NCI-H510A treated with DMSO at 0.1 percent for 48 hours (cell line): ENCODE measurements at places on chromosomes 7 and 10.

DNA sequence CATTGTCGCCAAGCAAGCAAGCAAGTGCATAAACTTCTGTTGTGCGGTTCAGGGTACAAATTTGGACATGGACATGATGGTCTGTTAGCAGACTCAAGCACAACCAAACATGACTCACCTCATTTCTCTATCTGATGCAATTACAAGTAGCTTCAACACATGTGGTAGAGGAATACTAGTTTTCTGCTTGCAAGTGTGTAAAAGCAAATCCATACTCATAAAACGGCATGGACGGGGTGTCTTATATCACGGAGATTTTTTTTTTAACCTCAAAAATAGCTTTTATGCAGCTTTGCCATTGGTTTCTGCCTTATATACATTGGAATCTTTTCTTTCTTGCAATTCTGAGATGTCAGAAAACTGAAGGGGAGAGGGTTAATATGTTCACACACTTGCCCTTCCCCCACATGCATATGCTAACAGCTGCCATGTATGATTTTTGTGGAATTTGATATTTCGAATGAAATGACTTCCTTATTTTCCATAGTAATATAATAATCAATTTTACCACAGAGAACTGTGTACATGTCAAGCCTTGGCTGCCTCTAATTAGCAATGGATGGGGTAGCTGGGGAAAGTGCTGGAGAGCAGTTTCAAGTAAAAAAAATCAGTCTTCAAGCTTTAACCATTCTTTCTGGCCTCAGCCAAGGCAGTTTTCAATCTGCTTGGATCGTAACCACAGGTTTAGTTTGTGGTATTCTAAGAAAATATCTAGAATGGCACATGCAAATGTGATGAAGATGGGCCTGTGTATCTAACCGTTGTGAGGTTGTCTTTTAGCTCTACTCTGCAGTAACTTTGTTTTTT is 106.0 kb upstream of the PDCD4 start:
- DNase-seq, result peak; percentile 68

GRCh38 chr10:126479280-126479895 is 91.1 kb upstream of the ADAM12 start:
- no peak for DNase-seq

- no peak for DNase-seq
Measured at GRCh38 chr7:97503367-97504094, 228.4 kb upstream of the TAC1 start.

DNA sequence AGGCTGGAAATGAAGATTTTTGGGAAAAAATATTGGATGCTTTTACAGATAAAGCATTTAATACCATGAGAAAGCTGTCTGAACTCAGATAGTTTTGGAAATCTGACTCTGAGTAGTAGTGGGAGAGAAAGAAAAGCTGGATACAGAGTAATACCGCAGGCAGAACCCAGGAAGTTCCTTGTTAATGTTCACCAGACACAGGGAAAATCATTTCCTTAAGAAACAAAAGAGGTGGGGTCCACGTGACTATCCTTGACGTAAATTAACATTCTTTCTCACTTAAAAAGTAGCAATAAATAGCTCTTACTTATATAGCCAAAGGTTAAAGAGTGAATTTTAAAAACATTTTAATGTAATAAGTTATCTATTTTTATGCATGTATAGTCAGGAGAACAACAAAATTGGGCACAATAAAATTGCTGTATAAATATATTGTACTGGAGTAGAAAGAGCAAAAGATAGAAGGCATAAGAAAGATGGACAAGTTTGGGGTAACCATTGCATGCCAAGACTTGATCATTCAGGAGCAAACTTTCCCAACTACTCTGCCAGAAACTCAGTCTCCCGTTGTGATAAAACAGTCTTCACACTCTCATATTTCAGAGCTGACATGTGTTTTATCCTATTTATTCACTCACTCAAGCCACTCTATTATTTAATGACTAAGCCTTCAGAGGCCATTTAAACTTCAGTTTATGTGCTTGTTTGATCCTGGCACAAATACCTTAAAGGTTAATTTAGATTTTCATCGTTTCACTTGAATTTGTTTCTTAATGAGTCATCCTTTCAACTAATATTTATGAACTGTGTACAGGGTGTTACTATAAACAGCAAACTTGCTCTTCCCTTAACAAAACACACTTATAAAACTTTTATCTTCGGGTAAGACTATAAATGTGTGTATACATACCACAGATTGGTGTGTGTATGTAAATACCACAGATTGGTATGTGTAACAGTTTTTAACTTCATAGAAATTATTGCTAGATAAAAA is 143.1 kb downstream of the GNAI1 start:
- DNase-seq, result no peak

DNA sequence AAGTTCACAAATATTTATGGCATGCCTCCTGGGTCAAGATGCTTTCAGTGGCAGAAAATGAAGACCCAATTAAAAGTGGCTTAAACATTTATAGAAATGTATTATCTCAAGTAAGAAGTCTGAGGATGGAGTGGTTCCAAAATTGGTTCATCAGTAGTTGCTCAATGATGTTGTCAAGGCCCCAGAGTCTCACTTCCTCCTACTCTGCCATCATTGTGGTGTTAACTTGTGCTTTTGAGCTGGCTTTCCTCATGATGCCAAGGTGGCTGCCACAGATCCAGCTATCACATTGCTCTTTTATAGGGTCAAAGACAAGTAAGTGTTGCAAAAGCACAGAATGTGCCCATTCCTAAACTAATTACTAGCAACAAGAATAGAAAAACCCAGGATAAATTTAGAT is 404.6 kb upstream of the NRP1 start:
- no peak for DNase-seq

DNA sequence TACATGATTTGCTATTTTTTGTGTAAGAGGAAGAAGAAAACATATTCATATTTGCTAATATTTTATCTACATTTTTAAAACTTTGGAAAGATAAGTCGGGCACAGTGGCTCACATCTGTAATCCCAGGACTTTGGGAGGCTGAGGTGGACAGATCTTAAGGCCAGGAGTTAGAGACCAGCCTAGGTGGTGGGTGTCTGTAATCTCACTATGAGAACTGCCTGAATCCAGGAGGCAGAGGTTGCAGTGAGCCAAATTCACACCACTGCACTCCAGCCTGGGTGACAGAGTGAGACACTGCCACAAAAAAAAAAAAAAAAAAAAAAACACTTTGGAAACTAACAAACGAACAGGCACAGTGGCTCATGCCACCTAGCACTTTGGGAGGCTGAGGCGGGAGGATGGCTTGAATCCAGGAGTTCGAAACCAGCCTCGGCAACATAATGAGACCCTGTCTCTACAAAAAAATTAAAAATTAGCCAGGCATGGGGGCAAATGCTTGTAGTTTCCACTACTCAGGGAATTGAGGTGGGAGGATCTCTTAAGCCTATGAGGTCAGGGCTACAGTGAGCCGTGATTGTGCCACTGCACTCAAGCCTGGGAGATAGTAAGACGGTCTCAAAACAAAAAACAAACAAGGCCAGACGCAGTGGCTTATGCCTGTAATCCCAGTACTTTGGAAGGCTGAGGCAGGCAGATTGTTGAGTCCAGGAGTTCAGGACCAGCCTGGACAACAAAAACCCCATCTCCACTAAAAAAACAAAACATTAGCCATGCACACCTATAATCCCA is 25.6 kb downstream of the HERC4 start:
- DNase-seq, result no peak

DNA sequence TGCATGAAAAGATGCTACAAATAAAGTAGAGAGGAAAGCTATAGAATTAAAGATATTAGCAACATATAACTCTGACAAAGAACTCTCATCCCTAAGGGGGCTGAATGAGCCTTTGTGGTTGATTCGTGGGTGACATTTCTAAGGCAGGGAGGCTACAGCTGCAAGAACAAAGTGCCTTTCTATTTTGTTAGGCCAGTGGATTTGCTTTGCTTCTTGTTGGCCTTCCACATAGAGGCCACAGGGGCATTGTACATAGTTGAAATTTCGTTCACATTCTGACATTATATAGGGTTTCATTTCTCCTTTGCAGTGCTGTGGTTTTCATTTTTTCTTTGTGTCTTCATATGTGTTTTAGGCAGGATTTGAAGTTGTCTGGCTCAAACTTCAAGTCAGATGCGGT is 819.2 kb upstream of the C7orf33 start:
- no peak for DNase-seq
